ENCODE measurements at places on chromosomes 3 and 15.
A peak's percentile ranks its signal among the peaks of the same experiment; 100 is the strongest.

- no peak for DNase-seq
Measured at GRCh38 chr3:176296066-176296597, 901.1 kb downstream of the TBL1XR1 start.

- DNase-seq: no peak
Measured at GRCh38 chr15:53786401-53786800, 26.9 kb upstream of the WDR72 start.

DNA sequence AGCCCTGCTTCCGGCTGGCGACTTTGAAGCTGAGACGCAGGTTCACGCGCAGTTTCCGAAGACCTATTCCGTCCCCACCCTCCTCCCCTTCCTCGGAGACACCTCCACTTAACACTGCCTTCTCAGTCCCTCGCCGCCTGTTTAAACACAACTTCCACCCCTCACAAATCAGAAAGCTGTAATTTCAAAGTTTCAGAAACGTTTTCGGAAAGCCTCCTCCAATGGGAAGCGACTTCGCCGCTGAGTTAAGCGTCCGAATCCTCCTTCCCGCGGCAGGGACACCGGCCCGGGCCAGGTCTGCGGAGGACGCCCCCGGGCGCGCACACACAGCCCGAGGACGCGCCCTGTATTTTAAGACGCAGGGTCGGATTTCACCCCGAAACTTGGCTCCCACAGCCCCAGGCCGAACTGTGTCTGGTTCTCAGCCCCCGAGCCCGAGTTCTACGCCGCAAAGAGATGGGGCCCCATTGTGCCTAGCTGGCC is 559 bp upstream of the LRRN1 start:
- peak; percentile 83 for DNase-seq

DNA sequence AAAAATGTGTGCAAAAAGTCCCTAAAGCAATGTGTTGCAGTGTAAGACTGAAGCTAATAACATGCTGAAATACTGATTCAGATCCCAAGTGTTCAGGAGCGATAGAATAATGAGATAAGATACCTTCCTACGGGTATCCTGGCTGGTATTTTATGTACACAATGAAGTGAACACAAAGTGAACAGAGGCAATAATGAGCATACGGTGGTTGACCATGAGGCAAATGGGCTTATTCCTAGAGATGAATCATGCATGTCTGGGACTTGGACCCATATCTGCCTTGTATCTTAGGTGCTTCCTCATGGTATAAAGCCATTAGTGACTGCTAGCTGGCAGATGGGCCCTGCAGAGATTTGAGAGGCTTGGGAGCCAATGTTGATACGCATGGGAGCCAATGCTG is 21.5 kb downstream of the PTPRG start:
- DNase-seq: no peak

GRCh38 chr3:153032891-153033290 is 129.1 kb upstream of the RAP2B start:
- DNase-seq: no peak

- no peak for DNase-seq
Measured at GRCh38 chr3:165742351-165742750, 94.9 kb downstream of the BCHE start.

GRCh38 chr15:95446854-95447253 is 883.6 kb upstream of the NR2F2 start:
- DNase-seq: no peak

- no peak for DNase-seq
Measured at GRCh38 chr15:90957791-90958190, 3.1 kb downstream of the RCCD1 start.

- no peak for DNase-seq
Measured at GRCh38 chr3:105826778-105827634, 41.8 kb downstream of the CBLB start.

- peak; percentile 57 for DNase-seq
Measured at GRCh38 chr3:50652709-50653108, 22.0 kb upstream of the DOCK3 start.

- no peak for DNase-seq
Measured at GRCh38 chr15:52408823-52409222, 113.2 kb upstream of the MYO5C start.

GRCh38 chr15:72961346-72961745 is 90.9 kb upstream of the NEO1 start:
- no peak for DNase-seq

GRCh38 chr15:100180921-100181320 is 160.9 kb downstream of the ADAMTS17 start:
- no peak for DNase-seq

- DNase-seq: peak; percentile 22
Measured at GRCh38 chr3:192902549-192902948, 15.1 kb downstream of the MB21D2 start.

GRCh38 chr3:30146978-30147377 is 459.4 kb upstream of the TGFBR2 start:
- peak; percentile 35 for DNase-seq

DNA sequence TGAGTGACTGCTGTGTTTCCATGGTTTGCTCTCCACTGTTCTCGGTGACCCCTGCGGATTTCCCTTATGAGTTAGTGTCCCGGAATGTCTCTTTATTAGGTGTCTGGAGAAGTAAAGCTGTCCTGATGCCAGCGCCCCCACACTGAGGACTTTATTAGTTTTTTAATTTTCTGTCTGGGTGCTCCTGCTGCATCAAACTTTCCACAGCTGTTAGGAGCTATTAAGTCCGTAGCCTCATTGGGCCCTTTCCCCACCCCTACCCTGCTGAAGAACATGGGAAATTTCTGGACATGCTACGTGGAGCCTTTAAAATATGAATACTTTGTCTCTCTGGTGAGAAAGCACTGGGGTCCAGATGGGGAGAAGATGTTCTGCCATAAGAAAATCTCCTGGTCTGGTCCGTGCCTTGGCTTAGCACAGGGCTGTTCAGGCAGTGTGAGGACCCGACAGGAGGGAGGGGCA is 161.7 kb upstream of the HES1 start:
- peak; percentile 34 for DNase-seq

DNA sequence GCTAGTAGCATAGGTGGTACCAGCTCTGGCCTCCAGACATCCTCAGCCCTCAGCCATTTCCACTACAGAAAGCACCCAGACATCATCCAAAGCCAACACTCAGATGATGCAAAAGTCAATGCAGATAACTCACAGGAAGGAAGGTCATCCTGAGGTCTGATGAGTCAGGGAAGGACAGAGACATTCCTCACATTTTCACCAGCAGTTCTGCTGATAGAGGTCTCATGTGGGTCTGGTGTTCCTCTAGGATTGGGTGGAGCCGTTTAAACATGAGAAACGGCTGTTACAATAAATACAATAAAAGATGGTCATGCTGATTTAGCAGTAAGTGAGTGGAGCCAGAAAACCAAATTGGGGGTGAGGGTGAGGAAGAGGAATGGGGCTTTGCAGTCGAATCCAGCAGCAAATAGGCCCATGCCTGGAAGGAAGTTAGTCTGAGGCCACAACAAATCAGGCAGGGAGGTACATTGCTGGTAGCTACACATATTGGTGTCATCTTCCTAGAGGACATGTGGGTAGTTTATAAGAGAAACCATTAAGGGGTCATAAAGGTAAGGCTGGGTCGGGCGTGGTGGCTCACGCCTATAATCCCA is 33.3 kb upstream of the FLNB start:
- DNase-seq: no peak

GRCh38 chr3:123799544-123800361 is 84.4 kb downstream of the MYLK start:
- DNase-seq: peak; percentile 89

GRCh38 chr3:99846477-99847160 is 29.0 kb downstream of the CMSS1 start:
- no peak for DNase-seq

GRCh38 chr15:92922418-92923002 is 22.4 kb downstream of the CHD2 start:
- DNase-seq: no peak

DNA sequence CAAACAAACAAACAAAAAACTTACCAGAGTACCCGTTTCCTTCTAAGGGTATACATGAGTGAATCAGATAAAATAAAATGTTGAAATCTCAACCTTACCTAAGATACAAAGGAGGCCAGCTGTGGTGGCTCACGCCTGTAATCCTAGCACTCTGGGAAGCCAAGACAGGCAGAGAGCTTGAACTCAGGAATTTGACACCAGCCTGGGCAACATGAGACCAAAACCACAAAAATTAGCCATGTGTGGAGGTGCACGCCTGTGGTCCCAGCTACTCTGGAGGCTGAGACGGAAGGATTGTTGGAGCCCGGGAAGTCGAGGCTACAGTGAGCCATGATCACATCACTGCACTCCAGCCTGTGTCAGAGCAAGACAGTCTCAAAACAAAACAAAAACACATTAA is 11.0 kb upstream of the FAM219B start:
- no peak for DNase-seq

- DNase-seq: no peak
Measured at GRCh38 chr15:100986158-100986896, 67.2 kb downstream of the LRRK1 start.

GRCh38 chr3:72798552-72799195 is 49.6 kb downstream of the SHQ1 start:
- no peak for DNase-seq

- peak; percentile 20 for DNase-seq
Measured at GRCh38 chr3:127074900-127075360, 92.0 kb downstream of the PLXNA1 start.

DNA sequence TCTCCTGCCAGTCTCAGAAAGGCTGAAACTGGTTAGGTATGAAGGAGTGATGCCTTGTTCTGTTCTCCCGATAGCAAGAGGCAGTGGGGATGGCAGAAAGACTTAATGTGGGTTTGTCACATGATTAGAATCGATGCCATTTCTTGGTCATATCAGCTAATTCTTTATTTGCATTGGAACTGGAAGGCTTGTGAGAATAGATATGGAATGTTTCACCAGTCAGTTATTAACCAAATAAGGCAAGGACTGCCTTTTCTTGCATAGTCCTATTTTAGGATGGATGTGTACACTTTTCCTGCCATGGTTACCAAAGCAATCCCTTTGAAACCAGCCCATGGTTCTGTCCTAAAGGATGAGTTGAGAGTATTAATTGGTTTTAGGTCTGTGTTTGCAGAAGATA is 33.7 kb downstream of the FILIP1L start:
- no peak for DNase-seq

GRCh38 chr3:47007482-47008233 is 28.2 kb downstream of the NBEAL2 start:
- no peak for DNase-seq

DNA sequence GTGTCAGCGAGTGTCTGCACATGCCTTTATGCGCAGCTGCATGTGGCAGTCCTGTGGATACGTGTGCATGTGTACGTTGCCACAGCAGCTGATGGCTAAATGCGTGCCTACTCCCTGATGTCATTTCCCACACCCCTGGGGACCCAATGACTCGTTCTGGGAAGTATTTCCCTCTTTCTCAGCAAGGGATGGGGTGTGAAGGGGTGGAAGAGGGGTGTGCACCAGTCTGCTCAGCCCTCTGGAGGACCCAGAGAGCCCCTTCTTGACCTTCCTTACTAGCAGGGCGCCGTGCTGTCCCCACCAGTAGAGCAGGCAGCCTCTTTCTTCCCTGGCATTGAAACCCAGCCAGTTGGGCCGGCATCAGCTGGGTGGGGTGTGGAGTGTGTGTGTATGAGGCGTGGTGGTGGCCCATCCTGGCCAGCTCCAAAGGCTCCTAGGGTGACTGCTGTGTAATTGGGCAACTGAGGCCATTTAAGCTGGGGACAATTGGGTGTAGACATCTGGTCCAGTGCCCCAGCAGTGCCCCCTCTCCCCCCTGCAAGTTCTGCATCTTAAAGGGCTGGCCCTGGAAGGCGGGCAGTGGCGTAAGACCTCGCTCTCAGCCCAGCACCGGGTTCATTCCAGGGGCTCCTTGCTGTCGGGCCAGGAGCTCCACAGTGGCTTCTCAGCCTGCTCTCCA is 19.2 kb downstream of the SNX33 start:
- DNase-seq: no peak

GRCh38 chr3:64084640-64085039 is 61.3 kb upstream of the PSMD6 start:
- DNase-seq: no peak

DNA sequence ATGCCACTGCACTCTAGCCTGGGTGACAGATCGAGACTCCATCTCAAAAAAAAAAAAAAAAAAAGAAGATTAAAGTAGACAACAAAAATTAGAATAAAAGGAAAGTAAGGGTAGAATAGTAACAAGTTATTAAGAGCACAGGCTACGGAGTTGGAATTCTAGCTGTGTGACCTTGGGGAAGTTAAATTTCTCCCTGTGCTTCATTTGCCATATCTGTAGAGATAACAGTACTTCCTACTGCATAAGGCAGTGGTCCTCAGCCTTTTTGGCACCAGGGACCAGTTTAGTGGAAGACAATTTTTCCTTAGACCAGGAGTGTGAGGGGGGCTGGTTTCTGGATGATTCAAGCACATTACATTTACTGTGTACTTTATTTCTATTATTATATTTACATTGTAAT is 28.7 kb upstream of the TMEM42 start:
- no peak for DNase-seq

- no peak for DNase-seq
Measured at GRCh38 chr3:122403489-122403888, 12.4 kb downstream of the WDR5B start.

DNA sequence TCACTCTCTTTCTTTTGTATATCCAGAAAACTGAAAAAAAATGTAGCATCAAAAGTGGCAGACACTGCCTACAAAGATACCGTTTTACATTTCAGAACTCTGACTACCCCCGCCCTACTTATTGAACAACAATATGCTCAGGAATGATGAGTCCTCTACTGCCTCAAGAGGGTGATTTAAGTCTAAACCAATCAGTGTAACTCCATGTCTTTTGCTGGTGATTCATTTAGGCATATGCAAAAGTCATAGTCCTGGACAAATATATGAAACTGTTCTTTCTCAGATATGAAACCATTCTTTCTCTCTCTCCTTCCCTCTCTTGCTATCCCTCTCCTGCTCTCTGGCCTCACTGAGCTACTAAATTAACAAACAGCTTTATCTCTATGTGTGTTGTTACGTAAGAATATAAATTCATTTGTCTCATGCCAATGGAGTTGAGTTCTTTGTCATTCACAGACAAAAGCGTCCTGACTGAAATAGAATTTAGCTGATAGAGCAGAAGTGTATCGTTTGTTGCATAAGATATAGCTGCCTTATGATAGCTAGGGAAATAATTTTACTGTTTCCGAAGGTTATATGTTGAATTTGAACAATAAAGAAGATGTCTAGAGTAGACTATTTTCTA is 133.7 kb upstream of the OSTN start:
- DNase-seq: no peak

- no peak for DNase-seq
Measured at GRCh38 chr3:58039601-58040000, 31.4 kb downstream of the FLNB start.

- no peak for DNase-seq
Measured at GRCh38 chr3:61136191-61136590, 115.1 kb downstream of the FHIT start.

DNA sequence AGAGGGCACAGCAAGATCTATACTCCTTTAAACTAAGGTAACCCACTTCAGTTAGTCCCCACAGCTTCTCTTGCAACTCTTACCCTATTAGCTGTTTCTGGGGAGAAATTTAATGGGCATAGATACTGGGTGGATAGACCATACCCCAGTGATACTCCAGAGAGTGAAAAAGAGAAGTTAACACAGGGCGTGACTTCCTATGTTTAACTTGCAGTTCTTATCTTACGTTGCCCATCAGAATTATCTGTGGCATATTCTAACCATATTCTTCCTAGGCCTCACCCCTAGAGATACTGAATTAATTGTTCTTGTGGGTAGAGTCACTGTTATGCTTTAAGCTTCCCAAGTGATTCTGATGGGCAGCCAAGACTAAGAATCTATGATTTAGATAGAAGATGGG is 485.4 kb upstream of the TPRG1 start:
- no peak for DNase-seq
